ENCODE measurements at places on chromosomes 12 and 14. TPM values are rescaled to one million over a fixed set of nuclear protein-coding genes. Genes with fewer than 3 reads are reported as not detected.

CD27 gene
- 1.1 TPM for total RNA-seq

DNA sequence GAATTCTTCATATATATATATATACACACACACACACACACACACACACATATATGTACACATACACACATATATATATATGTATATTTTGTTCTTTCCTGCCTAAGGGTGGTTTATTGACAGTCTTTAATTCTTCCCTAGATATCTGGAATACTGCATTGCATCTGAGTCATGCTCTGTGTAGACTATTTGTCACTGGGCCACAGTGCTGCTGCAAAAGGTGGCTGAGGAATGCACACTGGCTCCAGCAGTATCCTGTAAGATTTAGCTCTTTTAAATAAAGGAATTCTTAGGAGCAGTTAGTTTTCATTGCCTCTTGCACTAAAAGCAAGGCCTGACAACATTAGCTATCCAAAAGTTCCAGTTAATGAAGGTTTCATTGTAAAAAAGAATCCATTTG is 200.9 kb downstream of the APAF1 start:
- DNase-seq, result no peak

DNA sequence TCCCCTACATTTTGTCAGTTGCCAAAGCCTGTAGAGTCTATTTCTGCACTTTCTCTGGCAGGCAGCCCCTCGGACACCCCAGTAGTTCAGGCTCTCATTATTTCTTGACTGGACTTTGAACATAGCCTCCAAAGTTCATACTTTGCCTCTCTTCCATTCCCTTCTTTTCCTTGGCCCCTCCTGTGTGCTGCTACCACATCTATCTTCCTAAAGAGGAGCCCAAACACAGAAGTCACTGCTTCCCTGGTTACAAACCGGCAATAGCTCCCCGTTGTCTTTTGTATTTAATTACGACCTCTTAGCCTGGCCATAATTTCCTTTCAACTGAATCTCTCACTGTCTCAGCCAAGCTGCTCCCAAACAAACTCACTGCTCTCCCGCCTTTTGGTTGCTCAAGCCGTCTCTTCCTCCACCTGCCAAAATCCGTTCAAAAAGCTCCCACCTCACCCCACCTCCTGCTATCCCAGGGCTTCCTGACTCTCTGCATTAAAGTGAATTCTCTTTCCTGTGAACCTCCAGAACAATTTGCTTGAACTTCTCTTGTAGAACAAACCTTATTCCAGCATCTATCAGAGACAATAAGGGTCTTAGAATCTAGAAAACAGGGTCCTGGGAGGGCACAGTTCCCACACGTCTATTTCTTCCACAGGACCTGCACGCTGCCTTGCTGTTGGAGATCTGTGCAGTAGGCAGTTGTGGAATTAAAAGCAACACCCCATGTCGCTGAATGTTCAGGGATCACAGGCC is 46.9 kb downstream of the PRMT8 start:
- no peak for DNase-seq

DNA sequence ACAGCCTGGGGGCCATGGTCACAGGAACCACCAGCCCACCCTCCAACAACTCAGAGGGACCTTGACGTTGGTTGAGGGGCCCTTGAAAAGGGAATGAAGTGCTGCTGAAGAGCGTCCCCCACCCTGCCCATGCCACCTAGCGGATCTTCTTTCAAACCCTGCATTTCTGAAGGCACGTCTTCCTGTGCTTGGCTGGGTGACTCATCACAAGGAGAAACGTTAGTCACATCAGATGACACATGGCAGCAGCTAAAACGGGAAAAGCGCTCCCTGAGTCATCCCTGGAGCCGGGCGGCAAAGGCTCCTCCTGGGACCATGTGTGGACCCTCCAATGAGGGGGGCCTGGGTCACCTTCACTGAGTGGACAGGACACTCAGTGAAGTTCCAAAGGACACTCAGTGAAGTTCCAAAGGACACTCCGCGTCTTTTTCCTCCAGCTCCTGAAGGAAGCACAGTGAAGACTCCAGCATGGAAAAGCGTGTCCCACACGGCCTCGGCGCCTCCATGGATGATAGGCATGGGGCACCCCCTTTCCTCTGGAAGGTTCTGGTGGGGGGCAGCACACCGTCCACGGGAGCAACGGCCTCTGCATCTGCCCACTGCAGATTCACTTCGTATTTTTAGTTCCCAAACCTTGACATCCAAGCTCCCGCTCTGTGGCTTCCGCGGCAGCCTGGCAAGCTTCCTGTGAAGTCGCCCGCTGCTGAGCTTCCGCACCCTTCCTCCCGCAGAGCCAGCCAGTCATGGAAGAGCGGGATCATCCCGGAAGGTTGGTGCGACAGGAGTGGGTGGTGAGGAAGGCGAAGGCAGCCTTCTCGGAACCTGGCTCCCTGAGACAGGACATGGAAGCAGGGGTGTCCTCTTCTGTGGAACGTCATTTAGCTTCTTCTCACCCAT is 383.4 kb downstream of the VRK1 start:
- DNase-seq, result no peak

DNA sequence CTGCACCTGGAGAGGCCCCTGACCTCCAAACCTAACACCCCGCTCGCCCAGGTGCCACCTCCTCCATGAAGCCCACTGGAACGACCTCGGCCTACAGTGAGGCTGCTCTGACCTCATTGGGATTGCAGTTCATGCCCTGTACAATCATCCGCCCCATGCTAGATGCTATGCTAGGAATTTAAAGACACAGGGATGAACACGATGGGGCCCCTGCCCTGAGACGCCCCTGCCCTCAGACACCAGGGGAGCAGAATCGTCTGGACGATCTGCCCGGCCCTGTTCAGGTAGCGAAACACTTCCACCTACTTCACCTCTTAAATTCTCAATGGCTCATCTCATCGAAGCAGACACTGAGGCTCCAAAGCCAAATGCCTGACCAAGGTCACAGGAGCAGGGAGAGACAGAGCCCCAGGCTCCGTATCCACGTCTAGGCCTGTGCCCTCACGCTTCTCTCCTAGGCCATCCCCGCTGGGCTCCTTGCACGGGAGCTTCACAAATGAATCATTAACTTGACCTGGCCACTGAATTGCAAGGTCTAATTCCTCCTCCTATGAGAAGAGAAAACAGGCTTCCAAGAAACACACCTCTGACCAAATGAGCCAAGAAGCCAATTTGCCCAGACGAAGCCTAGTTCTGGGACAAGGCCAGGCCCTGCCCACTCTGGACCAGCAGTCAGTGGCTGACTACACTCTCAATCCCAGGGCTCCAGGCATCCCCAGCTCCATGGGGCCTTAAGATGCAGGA is 35.2 kb downstream of the SCARB1 start:
- no peak for DNase-seq

Measured in hematopoietic multipotent progenitor cell (in vitro differentiated cells).